ENCODE measurements at places on chromosomes 3 and 15.

GRCh38 chr3:129595544-129596193, 10.8 kb downstream of the PLXND1 start:
- no peak for DNase-seq

- no peak for DNase-seq
Observed at GRCh38 chr15:29183071-29183831, 86.4 kb downstream of the NSMCE3 start.

GRCh38 chr15:49435174-49435573, 12.1 kb downstream of the FGF7 start:
- DNase-seq = no peak

GRCh38 chr3:148839805-148840204, 12.2 kb downstream of the CPB1 start:
- no peak for DNase-seq

DNA sequence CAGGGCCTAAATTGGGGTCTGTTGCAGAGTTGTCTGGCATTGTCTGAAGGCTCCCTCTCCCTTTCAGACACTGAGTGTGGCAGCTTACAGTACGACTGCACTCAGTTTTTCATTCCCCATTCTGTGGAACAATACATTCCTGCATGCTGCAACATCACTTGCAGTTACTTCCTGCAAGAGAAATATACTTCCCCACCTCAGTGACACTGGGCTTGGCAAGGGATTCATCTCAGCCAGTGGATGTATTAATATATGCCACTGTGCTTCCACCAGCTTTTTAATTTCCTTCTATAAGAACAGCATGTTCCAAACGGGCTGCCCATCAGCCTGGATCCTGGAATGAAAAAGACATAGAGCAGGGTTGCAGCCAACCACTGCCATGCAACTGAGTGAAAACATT, 23.1 kb downstream of the B3GALNT1 start:
- no peak for DNase-seq
